Uterus (tissue), 4 donors: ENCODE measurements at places on chromosomes 12 and 14. TPM values are rescaled to one million over a fixed set of nuclear protein-coding genes. Genes with fewer than 3 reads are reported as not detected.

DNA sequence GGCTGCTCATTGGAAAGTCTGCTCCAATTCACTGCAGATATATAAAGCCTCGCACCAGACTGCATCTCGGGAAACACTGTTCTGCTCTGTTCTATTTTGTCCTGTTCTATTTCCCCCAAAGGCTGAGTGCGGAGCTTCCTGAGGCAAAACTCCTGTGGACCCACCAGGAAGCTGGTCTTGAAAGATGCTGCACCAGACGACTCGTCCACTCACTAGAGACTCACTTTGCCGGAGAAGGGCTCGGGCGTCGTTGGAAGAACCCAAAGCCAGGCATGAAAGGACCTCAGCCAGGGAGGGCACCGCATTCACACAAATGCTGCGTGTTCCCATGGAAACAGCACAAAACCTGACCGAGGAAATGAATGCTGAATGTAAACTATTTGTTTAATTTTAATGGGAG lies 331.2 kb upstream of the SFSWAP start:
- no peaks in the 10 kb centered on the region for H3K27me3 ChIP-seq
- no peak overlapping the region for H3K27ac ChIP-seq
- no peak for DNase-seq
- no peaks in the 10 kb centered on the region for H3K36me3 ChIP-seq

DNA sequence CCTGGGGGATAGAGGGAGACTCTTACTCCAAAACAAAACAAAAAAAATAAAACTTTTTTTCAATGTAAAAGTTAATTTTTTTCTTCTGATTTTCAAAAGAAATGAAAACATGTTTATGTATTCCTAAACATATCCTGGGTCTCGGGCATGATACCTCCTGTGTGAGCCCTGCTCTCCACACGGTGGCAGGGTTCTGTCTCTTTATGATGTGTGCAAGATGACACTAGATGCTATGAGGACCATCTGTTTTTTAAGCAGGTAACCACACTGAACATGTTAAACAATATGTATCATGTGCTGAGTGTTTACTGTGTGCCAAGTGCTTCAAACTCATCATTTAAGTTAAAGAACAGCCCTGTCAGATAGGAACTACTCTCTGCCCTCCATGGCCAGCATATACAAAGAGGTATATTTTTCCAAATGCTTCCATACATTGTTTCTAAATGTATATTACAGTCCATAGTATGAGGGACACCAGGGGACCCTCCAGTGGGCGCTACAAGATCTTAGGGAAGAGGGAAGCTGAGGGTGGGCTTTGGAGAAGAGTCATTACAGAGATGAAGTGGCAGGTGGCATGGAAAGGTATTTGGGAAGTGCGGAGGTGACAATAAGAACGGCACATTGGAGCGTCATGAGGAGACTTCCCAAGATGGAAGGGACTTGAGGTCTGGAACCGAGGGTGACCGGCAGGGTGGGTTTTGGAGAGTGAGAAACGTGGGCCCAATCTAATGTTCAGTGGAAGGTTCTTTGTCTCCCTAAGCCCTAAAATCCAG lies 28.5 kb downstream of the FOS start:
- no peaks in the 10 kb centered on the region for H3K27me3 ChIP-seq
- H3K27ac ChIP-seq, result no peak overlapping the region
- no peak overlapping the region for H3K4me3 ChIP-seq
- DNase-seq, result no peak
- H3K36me3 ChIP-seq, result no peaks in the 10 kb centered on the region
- peaks cover 5% of the 10 kb centered on the region for H3K4me1 ChIP-seq

DNA sequence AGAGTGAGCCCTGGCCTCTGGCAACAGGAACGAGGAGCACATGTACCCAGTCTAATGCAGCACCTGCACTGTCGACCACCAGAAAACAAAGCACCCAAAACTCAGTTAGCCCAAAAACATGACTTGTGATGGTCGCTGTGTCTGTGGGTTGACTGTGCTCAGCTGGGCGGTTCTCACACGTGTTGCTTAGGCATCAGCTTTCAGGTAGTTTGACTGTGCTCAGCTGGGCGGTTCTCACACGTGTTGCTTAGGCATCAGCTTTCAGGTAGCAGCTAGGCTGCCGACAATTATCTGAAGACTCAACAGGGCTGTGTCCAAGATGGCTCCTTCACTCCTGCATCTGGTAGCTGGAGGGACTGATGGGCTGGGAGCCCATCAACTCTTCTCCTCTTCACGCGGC lies 1.2 kb upstream of the LRCOL1 start:
- H3K36me3 ChIP-seq, result no peaks in the 10 kb centered on the region
- no peaks in the 10 kb centered on the region for H3K27me3 ChIP-seq
- no peak overlapping the region for H3K4me3 ChIP-seq
- DNase-seq, result no peak

HPD gene
- total RNA-seq, result 1.9 TPM

ADGRD1 gene
- total RNA-seq, result 13.5 TPM
